Endothelial cell (in vitro differentiated cells): ENCODE measurements at places on chromosomes 7 and 10.
A peak's percentile ranks its signal among the peaks of the same experiment; 100 is the strongest.

DNA sequence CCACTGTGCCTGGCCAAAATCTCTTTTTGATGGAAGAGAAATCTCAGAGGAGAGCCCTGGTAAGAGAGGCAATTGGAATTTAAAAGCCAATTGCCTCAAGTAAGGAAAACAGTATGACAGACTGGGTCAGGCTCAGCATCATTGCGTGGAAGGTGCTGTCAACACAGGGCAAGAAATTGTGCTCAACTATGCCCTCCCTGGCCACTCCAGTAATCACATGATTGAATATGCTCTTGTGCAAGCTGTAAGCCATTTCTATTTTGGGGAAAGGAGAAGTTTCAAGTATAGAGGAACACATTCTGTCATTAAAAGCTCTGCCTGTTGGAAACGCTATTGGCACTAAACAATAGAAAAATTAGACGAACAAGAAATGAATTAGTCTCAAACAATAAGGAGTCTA, 1127.7 kb downstream of the REEP3 start:
- DNase-seq: no peak

GRCh38 chr10:102467971-102468438, 16.7 kb upstream of the C10orf95 start:
- DNase-seq: no peak

DNA sequence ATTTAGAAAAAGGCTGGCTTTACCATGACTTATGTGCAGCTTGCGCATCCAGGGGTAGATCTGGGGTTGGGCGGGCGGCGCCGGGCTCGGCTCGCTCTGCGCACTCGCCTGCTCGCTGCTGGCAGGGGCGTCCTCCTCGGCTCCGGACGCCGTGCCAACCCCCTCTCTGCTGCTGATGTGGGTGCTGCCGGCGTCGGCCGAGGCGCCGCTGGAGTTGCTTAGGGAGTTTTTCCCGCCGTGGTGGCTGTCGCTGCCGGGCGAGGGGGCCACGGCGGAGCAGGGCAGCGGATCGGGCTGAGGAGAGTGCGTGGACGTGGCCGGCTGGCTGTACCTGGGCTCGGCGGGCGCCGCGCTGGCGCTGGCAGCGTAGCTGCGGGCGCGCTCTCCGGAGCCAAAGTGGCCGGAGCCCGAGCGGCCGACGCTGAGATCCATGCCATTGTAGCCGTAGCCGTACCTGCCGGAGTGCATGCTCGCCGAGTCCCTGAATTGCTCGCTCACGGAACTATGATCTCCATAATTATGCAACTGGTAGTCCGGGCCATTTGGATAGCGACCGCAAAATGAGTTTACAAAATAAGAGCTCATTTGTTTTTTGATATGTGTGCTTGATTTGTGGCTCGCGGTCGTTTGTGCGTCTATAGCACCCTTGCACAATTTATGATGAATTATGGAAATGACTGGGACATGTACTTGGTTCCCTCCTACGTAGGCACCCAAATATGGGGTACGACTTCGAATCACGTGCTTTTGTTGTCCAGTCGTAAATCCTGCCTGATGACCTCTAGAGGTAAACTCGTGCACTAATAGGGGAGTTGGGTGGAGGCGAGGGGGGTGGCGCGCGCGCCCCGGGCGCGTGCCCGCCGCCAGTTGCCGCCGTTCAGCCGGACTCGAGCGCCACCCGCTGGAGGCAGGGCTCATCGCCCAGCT, at the start of gene HOXA5:
Gene HOXA5 (minus strand): TSS at position 659 of the 927 bp plus-strand sequence. CDS start 74 bp downstream, at position 585.
- DNase-seq: peak; percentile 86

DNA sequence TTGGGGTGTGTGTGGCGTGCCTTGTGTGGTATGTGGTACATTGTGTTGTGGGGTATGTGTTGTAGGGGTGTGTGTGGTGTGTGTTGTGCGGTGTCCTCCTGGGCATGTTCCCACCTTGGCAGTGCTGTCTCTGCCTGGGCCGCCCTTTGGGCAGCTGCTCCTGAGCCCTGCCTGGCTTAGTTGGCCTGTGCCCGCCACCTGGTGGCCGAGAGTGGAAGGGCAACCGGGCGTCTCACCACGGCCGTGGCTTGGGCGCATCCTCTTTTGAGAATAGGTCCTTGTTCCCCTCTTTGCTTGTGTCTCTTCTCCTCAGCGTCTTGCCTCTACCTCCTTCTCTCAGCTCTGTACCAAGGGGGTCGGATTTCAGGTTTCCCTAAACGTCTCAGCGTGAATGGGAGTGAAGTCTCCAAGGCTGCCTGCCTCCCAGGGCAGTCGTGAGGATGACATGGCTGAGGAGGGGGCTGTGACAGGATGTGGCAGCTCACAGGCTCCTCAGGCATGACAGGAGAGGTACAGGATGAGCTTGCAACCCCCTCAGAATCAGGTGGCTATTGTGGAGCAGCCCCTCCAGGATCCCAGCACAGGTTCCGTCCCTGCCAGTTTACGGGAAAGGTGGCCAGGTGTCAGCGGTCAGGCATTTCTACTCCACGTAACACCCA, 98.4 kb upstream of the PODXL start:
- DNase-seq: peak; percentile 96

GRCh38 chr10:30974355-30974754, 57.3 kb downstream of the ZNF438 start:
- DNase-seq: no peak

DNA sequence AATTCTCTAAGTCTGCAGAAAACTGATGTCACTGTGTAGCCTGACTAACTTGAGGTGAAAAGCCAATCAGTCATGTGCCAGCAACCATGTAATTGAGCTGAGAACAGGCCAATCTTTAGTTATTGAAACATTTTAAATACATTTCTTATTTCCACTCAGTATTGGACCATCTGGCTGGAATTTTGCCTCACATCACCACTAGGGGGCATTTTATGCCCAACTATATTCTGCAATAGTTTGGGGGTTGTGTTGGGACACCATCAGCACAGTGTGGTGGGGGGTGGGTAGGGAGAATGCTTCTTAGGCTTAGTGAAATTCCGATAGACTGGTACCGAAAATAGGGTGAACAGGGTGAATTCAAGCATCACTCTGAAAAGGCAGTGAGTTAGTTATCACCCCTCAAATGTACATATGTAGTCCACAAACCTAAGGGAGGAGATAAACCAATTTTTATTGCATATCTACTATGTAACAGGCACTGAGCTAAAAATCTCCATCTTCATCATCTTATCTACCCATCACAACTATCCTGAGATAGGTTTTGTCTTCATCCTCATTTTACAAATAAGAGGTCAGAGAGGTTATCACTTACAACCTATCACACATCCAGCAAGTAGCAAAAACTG, 17.8 kb downstream of the NPSR1 start:
- DNase-seq: peak; percentile 42

GRCh38 chr7:48505051-48505450, 333.8 kb downstream of the ABCA13 start:
- no peak for DNase-seq
